ENCODE measurements at places on chromosomes 6 and 20.
A peak's percentile ranks its signal among the peaks of the same experiment; 100 is the strongest.

GRCh38 chr20:12927489-12927888 is 81.3 kb upstream of the SPTLC3 start:
- no peak for DNase-seq

DNA sequence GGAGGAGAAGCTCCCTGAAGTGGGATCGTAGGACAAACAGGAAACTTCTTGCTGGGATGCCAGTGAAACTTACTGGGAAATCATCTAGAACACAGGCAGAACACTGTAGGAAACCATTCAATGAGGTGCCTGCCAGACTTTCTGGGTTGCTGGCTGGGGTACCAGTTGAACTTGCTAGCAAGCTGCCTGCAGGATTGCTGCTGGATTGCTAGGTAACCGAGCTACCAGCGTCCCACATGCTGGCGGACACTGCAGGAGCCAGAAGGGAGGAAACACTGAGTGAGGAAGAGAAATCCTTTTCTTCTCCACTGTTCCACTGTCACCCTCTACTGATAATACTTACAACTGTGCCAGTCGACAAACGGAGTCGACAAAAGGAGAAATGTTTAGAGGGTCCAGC is 91.3 kb upstream of the SLC35B3 start:
- DNase-seq: no peak

DNA sequence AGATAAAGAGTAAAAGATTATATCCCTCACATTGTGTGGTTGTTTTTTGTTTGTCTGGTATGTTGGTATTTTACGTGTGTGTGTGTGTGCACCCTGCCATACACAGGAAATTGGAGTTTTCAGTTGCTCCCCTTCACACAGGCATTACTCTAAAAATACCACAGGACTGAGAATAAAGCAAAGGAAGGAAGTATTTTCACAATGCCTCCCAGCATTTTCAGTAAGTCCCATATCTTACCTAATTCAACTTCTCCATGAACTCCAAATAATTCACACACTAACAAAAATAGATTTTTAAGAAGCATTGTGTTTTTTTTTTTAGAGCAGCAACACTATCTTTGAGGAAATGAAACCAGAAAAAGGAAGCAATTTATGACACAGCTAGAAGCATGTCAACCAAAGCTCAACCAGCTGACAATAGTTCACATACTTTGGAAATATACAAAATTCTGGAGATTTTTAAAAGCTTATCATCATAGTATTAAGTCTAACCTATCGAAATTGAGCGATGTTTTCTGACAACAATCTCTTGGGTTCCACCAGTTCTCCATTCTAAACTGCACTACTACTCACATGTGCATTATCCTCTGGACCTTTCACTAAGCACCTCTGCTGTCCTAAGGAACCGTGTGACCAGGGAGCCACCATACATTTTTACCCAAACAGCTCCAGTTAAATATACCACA is 2.1 kb downstream of the UBE2J1 start:
- no peak for DNase-seq

GRCh38 chr6:136895901-136896300 is 26.2 kb upstream of the SLC35D3 start:
- no peak for DNase-seq

GRCh38 chr6:26355366-26355765 is 9.6 kb upstream of the BTN3A2 start:
- DNase-seq: no peak

DNA sequence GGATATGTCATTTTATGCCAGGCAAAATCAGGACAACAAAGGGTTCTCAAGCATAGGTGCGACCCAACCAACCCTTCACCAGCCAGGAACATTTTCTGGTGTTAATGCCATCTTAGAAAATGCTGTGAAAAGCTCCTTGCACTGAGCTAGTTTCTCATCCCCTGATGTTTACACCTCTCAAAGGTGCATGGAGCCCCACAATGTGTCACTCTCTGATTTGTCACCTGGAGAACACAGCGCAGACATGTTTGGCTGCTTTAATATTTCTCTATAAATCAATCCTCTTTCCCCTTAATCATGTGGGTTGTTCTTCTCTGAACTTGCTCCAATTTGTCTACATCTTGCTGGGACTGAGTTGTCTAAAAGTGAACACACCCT is 244.3 kb downstream of the TSHZ2 start:
- no peak for DNase-seq

- no peak for DNase-seq
These were observed 10.5 kb downstream of the RAE1 start for GRCh38 chr20:57361517-57361916.

DNA sequence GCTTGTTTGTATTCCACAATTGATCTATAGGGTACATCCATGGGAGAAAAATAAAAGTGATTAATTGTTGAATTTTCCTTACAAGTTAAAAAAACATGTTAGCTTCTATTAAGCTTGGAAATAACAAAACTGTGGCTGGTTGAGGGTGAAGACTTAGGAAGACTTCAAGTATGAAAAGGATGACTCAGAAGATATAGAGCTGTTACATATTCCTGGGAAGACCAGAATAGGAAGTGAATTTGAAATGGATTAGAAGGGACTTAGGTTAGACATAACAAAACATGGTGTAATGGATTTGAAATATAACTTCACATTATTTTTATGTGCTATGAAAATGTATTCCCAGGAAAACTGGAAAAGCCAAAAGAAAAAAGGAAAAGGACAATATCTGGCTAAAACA is 732.2 kb downstream of the HDGFL1 start:
- no peak for DNase-seq

- DNase-seq: no peak
These were observed 210.3 kb upstream of the TSHZ2 start for GRCh38 chr20:52761867-52762266.

DNA sequence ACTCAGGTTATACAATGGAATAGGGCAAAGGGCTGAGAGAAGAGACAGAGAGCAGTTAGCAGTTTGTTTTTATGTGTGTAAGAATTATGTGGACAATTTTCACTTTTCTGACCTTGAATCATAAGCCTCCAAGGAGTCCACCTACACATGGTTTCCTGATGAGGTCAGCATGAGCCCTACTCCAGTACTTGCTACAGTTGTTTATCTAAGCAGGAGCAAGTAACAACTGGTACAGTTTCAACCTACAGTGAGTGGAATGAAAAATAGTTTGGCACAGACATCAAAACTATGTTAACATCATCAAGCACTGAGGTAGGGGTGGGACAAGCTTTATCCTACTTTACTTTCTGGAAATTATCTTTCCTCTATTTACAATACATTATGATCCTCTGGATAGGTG is 426.7 kb upstream of the ID4 start:
- no peak for DNase-seq

DNA sequence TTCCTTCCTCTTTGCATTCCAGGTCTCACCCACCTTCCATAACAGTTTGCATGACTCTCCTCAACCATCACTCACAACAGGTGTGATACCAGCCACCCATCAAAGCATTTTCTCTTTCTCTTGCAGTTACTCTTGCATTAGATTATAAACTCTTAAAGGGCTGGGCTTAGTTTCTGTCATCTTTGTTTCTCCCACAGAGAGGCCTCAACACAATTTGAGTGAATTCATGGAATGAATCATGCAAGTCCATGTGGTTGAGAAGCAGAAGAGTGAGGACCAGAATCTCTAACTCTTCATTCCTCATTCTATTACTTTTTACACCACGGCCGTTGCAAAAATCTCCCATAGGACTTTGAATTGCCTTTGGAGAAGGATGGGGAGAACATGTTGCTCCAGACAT is 31.4 kb downstream of the OGFRL1 start:
- no peak for DNase-seq

DNA sequence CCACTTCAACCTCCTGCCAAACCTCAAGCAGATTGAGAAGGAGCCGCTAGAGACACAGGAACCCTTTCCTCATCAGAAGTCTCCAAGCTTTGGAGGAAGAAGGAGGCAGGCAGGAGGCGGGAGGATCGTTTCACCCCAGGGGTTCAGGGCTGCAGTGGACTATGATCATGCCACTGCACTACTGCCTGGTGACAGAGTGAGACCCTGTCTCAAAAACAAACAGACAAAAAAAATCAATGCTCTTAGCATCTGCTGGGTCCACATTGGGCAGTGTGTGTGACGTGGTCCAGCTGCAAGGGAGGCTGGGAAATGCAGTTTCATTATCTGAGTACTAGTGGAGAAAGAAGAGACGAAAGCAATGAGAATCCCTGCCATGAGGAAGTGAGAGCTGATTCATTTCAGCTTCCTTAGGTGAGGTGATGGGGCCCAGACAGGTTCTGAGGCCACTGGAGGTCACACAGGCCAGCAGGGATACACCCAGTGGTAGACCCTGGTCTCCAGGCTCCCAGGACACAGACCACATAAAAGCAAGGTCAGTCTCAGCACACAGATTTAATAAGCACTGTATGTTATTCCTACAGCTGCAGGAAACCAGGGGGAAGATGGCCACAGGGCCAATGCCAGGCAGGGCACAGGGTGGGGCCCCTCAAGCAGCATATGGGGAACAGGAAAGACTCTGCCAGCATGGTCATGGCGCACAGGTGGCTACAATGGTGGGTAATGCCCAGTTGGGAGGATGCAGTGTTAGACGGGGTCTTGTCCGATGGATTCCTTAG is 4.3 kb downstream of the GFRA4 start:
- DNase-seq: no peak

- DNase-seq: no peak
These were observed 22.3 kb downstream of the RPRD1B start for GRCh38 chr20:38055848-38056247.

DNA sequence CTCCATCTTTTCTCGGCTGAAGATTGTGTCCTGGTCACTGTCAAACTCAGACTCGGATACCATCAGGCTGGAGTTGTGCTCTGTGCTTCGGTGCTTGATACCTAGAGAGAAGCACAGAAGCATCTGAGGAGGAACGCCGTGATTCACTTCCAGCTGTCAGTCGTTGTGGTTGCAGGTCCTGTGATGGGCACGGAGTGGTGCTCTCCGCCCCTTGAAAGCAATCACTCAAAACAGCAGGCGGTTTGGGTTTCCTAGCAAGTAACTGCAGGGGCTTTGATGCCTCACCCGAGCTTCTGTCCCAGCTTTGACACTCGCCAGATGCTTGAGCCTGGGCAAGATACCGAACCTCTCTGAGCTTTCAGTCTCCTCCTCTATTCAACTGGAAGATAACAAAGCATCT is 52.5 kb downstream of the ALDH5A1 start:
- no peak for DNase-seq

DNA sequence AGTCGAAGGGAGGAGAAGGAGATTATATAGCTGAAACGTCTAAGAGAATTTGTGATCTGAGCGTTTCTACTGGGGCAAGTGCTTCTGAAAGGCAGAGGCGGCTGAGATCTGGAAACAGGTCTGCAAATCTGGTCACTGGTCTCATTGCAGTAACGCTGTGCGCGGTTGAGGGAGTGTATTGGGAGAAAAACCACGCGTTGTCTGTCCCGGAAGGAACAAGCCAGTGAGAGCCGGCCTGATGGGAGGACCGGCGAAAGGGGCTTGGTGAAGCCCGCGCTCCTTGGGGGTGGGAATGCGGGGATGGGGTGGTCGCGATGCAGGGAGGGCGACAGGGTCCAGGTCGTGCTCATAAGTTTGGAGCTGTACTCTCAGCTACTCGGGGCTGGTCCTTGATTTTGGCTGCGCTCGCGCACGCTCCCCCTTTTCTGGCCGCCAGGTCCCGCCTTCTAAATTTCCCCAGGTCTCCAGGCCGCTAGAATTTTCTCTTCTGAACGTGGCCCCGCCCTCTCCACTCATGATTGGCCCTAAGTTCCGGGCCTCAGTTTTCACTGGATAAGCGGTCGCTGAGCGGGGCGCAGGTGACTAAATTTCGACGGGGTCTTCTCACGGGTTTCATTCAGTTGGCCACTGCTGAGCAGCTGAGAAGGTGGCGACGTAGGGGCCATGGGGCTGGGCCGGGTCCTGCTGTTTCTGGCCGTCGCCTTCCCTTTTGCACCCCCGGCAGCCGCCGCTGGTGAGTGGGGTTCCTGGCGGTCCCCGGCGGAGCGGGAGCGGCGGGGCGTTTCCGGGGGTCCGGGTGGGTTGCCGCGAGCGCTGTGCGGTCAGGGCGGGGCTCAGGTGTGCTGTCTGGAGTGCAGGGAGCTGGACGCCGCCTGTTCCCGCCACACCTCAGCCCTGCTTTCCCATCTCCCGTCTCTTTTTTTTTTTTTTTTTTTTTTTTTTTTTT is at the start of gene MICB:
Gene MICB (plus strand): TSS at position 615 of the 946 bp plus-strand sequence. CDS start 49 bp downstream, at position 664.
- DNase-seq: peak; percentile 74

DNA sequence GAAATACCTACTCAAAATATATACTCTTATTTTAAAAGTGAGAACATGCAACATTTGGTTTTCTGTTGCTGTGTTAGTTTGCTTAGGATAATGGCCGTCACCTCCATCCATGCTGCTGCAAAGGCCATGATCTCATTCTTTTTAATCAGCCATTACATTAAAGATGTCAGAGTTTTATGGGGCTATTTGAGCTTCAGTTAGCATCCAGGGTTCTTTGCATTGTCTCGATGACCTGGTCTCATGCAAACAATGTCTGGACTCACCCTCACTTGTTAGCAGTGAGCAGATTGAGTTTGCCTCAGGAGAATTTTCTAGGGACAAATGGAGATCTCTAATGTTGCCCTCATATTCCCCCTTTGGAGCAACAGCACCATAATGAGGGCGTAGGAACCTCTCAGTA is 458.7 kb upstream of the AGPAT4 start:
- no peak for DNase-seq

- DNase-seq: no peak
These were observed 8.8 kb downstream of the EDN3 start for GRCh38 chr20:59309218-59309617.

GRCh38 chr6:157038610-157039009 is 261.4 kb downstream of the ARID1B start:
- DNase-seq: peak; percentile 18

DNA sequence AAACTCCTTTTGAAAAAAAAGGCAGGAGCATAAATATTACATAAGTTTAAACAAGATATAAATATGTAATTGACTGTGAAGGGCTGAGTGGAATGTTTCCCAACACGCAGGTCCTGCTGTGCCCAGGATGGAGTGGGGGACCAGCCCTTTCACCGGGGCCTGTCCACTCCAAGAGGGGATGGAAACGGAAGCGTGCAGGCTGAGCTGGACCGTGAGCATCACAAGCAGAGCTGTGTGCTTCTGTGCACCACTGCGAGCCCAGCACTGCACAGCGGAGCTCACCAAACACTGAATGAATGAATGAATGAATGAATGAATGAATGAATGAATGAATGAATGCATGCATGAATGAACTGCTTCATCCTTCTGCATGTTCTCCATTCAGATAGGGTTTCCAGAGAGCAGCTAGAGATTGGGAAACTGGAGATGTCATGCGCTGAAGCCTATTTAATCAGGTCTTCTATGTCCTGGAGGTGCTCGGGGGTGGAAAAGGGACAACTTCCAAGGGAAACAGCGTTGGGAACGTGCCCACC is 157.7 kb downstream of the ANKRD60 start:
- DNase-seq: no peak

- DNase-seq: no peak
These were observed 4.7 kb downstream of the LINC00237 start for GRCh38 chr20:21101453-21101931.

DNA sequence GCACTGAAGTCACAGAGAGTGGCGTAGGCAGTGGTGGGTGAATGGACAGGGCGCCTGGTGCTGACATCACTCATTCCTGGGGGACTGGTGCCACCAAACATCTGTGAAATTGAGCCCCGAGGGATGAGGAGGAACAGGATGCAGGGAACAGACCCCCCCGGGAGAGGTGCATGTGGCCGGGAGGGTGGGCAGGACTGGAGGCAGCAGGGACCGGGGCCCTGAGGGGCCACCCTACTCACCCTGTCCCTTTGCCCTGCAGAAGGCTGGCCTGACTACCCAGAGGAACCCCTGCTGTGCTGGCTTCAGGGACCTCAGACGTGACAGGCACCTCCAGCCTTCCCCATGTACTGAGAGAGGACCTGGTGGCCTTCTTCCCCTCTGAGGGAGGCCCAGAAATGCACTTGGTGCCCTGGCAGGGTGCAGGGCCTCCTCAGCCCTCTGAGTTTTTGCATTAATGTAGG is 25.1 kb downstream of the SYNDIG1 start:
- no peak for DNase-seq

Measured in NCI-H1048 (cell line).